Esophagus squamous epithelium (tissue), 5 donors: ENCODE measurements at places on chromosomes 2 and 18. TPM values are rescaled to one million over a fixed set of nuclear protein-coding genes. Genes with fewer than 3 reads are reported as not detected.

The EFHD1 gene
- total RNA-seq = 10.1 TPM

The PDE6D gene
- total RNA-seq = 17.0 TPM

The BOLL gene
- total RNA-seq = not detected

The ALPP gene
- not detected for total RNA-seq

The CBLN2 gene
- not detected for total RNA-seq

The FAM117B gene
- 15.6 TPM for total RNA-seq

The SP9 gene
- not detected for total RNA-seq

The SATB2 gene
- total RNA-seq = 1.1 TPM

The GKN1 gene
- not detected for total RNA-seq

The DSG3 gene
- 513 TPM for total RNA-seq

The ASXL3 gene
- 0.57 TPM for total RNA-seq

The EHD3 gene
- total RNA-seq = 22.6 TPM

The PLGLB2 gene
- 1.0 TPM for total RNA-seq

The ST8SIA3 gene
- total RNA-seq = not detected

The SERPINB12 gene
- not detected for total RNA-seq

The TEX44 gene
- total RNA-seq = not detected

The SH3RF3 gene
- total RNA-seq = 2.4 TPM

The DLX1 gene
- total RNA-seq = not detected

The CROCC2 gene
- not detected for total RNA-seq

The SLC23A3 gene
- 1.7 TPM for total RNA-seq
